Lung (tissue), 17 donors: ENCODE measurements at places on chromosomes 16 and 17. TPM values are rescaled to one million over a fixed set of nuclear protein-coding genes. Genes with fewer than 3 reads are reported as not detected.

The TNFSF13 gene
- 140 TPM for total RNA-seq

DNA sequence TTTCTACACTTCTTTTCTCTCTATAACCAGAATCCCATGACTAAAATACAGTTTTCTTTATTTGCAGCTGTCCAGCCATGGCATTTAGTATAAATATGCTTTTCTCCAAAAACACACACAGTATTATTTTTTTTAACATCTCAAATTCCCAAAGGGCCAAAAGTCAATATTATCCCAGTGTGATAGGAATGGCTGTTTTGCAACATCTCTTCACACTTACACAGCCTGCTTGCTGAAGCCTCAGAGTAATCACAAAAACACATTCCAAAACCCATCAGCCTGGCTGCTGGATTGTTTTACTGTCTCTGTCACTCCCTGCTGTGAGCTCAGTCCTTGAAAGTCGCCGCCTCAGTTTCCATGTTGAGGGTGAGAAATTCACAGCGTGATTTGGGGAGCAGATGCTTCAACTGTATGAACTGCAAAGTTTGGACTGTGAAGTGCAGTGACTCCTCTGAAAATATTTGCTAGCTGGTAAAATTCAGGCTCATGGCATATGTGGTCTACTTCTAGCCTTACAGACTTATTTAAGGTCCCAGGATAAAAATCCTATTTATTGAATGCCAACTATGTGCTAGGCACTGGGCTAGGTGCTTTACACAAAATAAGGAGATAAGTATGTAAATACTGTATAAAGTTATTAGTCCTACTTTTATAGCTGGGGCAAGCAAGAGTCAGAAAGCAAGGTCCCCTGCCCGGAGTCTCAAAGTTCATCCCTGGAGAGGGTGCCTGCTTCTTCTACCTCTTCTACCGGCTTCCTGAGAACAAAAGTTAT lies 116.5 kb downstream of the SOCS1 start:
- H3K4me1 ChIP-seq = peaks cover 8% of the 10 kb centered on the region
- peaks cover 4% of the 10 kb centered on the region for H3K36me3 ChIP-seq

DNA sequence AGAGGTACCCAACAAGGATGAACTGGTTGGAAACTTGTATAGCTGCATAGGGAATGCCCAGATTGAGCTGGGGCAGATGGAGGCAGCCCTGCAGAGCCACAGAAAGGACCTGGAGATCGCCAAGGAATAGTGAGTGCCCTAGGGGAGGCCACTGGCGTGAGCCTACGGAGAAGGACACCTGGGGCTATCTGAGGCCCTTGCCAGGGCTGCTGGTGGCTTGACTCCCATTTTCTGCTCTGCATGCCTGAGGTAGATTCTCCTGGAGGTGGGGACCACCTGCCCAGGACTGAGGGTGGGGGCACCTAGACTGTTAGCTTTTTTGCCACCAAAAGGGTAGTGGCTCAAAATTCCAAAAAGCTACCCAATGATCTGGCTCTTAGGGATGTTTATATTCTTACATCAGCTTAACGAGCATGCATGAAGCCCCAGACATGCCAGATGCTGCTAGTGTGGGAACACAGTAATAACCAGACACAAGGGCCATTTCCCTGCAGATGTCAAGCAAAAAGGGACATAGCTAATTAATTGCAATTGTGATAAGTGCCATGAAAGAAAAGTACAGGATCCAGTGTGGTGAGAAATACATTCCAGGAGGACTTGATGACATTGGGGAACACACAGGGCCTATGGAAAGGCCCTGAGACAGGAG lies 8.8 kb downstream of the ODAD4 start:
- H3K36me3 ChIP-seq = peaks cover 11% of the 10 kb centered on the region
- H3K4me3 ChIP-seq = no peak overlapping the region

GRCh38 chr17:64532409-64532808 lies 25.6 kb downstream of the CEP95 start:
- no peaks in the 10 kb centered on the region for H3K27me3 ChIP-seq
- no peak overlapping the region for H3K27ac ChIP-seq
- no peak overlapping the region for H3K4me3 ChIP-seq
- peaks cover 54% of the 10 kb centered on the region for H3K36me3 ChIP-seq
- H3K4me1 ChIP-seq = no peaks in the 10 kb centered on the region
- no peak for DNase-seq

DNA sequence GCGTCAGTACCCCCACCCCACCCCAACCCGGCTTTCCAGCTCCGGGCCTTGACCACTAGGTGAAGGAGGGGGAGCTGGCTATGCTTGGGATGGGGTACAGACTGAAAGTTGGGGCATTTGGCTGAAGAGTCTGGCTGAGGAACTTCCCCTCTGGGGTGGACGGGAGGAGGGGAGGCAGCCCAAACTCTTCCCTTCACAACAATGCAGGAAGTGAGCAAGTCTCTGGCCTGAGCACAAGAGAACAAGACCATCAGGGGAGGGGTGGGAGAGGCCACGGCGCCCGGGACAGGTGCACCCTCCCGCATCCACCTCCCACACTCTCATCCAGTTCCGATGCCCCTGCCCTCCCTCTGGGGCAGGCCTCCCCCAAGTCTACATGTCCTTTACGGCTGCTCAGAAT lies 5.6 kb downstream of the USH1G start:
- H3K4me3 ChIP-seq = no peak overlapping the region
- no peak overlapping the region for H3K27ac ChIP-seq
- H3K27me3 ChIP-seq = peaks cover 13% of the 10 kb centered on the region
- H3K4me1 ChIP-seq = peaks cover 9% of the 10 kb centered on the region

DNA sequence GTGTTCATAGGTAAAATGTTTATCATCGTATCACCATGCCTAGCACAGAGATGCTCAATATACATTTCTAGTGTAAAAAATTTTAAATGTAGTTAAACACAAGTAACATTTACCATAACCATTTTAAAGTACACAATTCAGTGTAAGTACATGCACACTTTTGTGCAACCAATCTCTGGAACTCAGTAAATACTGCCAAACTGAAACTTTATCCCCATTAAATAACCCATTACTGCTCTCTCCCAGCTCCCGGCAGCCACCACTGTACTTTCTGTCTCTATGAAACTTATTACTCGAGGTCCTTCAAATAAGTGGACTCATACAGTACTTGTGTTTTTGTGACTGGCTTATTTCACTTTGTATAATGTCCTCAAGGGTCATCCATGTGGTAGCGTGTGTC lies 29.0 kb downstream of the RMI2 start:
- H3K36me3 ChIP-seq = no peaks in the 10 kb centered on the region
- peaks cover 9% of the 10 kb centered on the region for H3K4me1 ChIP-seq
- H3K27ac ChIP-seq = no peak overlapping the region
- DNase-seq = no peak
- H3K4me3 ChIP-seq = no peak overlapping the region
- H3K27me3 ChIP-seq = no peaks in the 10 kb centered on the region

DNA sequence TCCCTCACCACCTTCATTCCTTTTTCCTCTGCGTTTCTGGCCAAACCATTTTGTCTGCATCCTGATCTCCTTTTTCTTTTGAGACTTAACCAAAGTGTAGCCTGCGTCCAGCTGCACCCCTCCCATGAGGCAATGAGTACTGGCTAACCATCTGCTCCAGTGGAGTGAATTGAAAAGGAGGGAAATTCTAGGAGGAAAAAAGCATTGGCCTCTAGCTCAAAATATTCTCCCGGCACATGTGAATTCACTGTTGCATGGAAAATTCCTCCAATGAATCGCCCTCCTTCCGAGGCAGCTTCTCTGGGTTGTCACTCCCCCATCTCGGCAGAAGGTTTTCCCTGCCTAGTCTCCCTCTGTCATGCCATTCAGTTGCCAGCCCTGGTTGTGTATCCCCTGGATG lies 5.6 kb downstream of the RAP1GAP2 start:
- H3K27ac ChIP-seq = no peak overlapping the region
- H3K4me1 ChIP-seq = no peaks in the 10 kb centered on the region
- DNase-seq = no peak
